ENCODE measurements at places on chromosomes 7 and 10. TPM values are rescaled to one million over a fixed set of nuclear protein-coding genes. Genes with fewer than 3 reads are reported as not detected.
A peak's percentile ranks its signal among the peaks of the same experiment; 100 is the strongest.

ITPRID1 gene
- not detected for total RNA-seq

SFXN2 gene
- 5.3 TPM for total RNA-seq

CPA4 gene
- total RNA-seq = 9.8 TPM

OR2A7 gene
- 6.0 TPM for total RNA-seq

TRPV6 gene
- total RNA-seq = 14.7 TPM

GRCh38 chr10:103504181-103504783 is 10.8 kb downstream of the NEURL1 start:
- DNase-seq = peak; percentile 68

DNA sequence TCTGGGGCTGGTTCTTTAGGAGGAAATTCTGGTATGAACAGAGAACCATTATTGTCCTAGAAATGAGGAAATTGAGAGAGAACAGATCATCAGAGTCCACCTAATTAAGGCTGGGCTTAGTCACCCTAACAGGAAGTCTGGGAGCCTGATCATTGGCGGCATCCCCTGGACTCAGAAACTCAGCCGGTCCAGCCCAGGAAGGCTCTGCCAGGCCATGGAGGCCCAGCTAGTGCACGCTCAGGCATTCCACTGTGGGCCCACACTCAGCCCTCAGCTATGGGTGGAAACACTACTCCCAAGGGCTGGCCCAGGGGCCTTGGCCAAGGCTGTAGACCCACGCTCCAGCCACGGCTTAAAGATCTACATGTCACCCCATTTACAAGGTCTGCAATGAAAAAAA is 109.2 kb downstream of the PTPN20 start:
- DNase-seq = no peak

DNA sequence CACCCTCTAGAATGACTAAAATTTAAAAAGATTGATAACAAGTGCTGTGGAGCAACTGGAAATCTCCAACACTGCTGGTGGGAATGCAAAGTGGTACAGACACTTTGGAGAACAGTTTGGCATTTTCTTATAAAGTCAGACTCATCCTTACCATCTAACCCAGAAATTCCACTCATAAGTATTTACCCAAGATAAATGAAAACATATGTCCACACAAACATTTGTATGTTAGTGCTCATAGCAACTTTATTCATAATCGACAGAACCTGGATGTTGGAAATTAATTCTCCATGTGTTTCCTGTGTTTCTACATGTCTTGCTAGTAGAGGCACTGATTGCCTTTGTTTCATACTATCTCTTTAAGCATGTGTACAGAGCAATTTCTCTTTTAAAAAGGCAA is 282.4 kb downstream of the AHR start:
- DNase-seq = no peak

DNA sequence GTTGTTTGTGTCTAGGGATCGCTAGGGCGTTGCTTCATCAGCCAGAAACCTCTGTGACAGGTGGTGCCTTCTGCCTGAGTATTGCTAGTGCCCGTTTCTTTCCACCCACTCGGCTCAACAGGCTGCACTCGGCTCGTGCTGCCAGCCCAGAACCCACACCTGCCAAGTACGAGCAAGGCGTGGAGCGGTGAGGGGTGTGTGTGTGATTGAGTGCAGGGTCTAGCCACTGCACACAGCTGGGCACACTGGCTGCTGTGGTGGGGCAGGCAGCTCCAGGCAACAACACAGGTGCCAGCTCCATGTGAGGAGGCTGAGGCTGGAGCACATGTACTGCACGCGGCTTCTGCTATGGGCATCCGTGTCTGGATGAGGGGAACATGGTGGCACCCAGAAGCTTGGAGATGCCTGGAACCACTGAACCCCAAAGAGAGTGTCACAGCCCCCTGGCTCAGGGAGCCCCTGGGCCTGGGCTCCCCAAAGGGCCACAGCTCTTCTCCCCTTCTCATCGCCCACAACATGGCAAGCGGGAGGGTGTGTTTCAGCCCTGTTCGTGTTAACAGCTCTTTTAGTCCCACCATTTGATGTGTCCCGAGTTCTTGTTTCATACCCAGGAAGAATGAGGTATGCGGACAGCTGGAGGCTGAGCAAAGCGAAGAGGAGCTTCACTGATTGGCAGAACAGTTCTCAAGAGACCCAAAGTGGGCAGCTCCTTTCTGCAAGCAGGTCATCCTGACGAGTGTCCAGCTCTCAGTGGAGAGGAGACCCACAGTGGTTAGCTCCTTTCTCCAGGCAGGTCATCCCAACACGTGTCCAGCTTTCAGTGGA is 78.1 kb downstream of the HDAC9 start:
- no peak for DNase-seq

GRCh38 chr10:133422807-133423771 is 1.3 kb downstream of the SPRN start:
- no peak for DNase-seq

DNA sequence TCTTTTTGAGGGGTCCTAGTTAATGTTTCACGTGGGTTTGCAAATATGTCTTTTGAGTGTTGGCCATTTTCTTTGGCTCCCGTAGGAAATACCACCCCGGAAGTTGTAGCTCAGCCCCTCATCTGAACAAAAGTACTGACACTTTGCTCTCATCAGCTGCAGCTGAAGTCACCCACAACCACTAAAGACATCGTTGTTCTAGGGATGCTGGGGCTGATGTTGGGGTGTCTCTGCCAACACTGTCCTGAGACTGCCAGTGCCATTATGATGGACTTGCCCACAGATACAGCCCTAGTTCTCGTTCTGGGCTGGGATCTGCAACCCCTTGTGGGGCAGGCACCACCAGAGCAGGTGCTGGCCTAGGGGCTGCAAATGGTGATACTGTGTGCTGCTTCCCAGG is 82.6 kb upstream of the ARHGAP21 start:
- DNase-seq = no peak

Data from PC-9 (cell line).